ENCODE measurements at places on chromosomes 4 and X.

DNA sequence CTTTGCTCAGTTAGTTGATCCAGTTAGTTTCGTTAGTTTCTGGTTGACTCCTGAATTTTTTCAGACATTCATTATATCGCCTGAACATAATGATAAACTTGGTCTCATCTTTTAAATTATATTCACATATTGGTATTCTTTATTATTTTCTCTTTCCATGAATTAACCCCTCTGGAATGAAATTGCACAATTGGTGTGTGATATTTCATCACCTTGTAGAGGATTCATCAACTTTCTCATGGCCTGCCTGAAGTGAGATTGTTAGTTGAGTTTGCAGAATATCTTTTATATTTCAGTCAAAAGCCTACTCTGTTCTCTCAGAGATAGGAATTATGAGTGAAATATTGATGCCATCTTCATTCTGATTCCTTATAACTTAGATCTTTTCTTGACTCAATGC is 1160.6 kb upstream of the AGA start:
- DNase-seq, result no peak

DNA sequence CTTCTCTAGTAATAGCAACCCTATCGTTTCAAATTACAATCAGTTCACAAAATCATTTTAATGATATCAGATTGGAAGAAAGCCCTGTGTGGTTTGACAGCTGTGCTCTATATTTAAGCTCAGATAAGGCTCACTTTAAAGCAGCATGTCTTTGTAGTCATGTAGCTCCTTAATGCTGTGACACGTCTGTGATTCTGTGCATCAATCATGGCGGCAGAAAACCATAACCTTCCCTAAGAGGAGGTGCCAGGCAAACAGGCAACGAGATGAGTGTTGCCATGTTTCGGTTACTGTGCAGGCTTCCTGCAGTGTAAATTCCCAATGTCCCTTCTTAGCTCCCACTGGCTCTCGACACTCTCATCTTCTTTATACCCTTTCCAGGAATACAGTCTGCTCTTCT is 212.7 kb downstream of the GRID2 start:
- DNase-seq, result no peak

DNA sequence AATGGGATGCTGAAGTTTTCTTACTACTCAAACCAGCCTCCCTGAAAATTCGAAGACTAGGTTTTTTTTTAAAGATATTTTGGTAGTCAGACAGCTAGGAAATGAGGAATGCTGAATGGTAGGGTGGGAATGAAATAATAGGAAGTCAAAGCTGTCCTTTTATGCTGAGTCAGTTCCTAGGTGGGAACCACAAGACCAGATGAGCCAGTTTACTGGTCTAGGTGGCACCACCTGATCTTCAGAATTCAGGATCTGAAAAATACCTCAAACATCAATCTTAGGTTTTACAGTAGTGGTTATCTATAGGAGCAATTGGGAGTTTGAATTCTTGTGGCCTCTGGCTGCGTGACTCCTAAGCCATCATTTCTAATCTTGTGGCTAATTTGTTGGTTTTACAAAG is 183.1 kb upstream of the GALNT7 start:
- DNase-seq, result no peak

DNA sequence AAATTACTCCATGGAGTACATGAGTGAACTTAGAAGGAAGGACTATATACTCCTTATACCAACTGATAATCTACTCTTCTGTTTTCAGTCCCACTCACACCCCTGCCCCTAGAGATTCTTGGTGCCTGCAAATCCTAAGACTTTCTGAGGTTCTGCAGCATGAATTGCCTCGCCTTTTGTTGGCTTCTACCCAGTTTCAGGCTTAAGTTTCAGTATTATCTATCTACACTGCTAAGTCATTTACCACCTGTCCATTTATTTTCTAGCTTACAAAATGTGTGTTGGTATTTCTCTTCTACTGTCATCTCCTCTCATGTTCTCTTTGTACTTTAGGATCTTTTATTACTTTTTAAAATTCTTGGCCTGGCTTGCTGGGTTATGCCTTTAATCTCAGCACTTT is 94.4 kb upstream of the AMOT start:
- DNase-seq, result no peak

DNA sequence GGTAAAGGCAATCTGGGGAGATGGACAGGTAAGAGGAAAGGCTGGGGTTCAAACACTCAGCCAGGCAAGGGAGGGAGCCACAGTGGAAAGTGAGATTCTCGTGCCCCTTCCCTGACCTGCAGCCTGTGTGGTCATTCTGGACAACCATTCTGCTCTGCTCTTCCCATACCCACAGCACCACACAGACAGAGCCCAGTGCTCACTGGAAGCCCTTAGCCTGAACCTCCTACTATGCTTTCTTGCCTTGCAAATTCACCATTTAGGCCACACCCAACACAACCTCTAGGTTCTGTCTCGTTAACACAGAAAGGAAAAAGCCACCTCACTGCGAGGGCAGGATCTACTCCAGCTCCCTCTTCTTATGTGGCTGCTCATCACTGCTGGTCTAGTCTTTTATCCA is 92.7 kb downstream of the SHISA3 start:
- no peak for DNase-seq

GRCh38 chr4:144989306-144989705 is 108.7 kb downstream of the ANAPC10 start:
- DNase-seq, result no peak

GRCh38 chr4:48904101-48904500 is 2.5 kb downstream of the OCIAD2 start:
- no peak for DNase-seq

- no peak for DNase-seq
Observed at GRCh38 chr4:184755278-184755677, 21.4 kb upstream of the CENPU start.

- DNase-seq, result peak; percentile 94
Observed at GRCh38 chrX:53714580-53715345, 28.2 kb upstream of the HUWE1 start.

DNA sequence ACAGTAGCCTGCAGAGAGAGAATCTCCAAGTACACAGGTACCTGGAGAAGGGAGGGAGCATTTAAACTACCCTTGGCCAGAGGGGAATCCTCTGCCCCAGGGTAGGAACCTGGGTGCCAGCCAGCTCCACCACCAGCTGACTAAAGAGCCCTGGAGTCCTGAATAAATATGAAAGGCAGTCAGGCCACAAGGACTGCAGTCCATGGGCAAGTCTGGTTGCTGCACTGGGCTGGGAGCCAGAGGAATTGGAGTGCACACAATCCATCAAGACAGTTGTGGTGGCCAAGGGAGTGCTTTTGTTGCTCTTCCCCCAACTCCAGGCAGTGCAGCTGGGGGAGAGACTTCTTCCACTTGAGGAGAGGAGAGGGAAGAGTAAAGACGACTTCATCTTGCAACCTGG is 172.5 kb downstream of the HNRNPD start:
- DNase-seq, result no peak

- DNase-seq, result peak; percentile 36
Observed at GRCh38 chr4:101334963-101335572, 12.3 kb downstream of the PPP3CA start.

GRCh38 chrX:82412858-82413257 is 1095.2 kb upstream of the POU3F4 start:
- no peak for DNase-seq

- peak; percentile 56 for DNase-seq
Observed at GRCh38 chr4:74189331-74190043, 31.6 kb downstream of the MTHFD2L start.

Data from activated CD4-positive, alpha-beta T cell treated with anti-CD3 and anti-CD28 coated beads, Interleukin-2, Interleukin-6, amounts not matched to agents 100 ng/mL and 50 ng/mL, durations not matched to agents 16 hours and 8 hours (primary cell).